ENCODE measurements at places on chromosomes 2 and 18.

DNA sequence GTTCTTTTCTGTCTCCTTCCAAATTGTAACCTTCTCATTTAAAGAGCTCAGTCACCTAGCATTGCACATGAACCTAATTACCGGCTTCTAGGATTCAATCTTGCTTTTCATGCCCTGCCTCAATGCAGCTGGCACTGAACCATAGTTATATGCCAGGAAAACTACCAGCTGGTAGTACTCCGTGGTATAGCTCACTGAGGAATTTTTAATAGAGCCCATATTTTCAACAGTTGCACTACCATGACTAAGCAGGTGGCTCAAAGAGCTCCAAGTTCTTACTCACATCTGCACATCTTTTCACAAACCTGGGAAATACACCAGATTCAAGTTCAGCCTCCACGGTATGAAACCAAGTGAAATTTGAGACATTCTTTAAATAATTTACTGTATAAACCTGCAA lies 363.5 kb downstream of the GRB14 start:
- no peak for DNase-seq

DNA sequence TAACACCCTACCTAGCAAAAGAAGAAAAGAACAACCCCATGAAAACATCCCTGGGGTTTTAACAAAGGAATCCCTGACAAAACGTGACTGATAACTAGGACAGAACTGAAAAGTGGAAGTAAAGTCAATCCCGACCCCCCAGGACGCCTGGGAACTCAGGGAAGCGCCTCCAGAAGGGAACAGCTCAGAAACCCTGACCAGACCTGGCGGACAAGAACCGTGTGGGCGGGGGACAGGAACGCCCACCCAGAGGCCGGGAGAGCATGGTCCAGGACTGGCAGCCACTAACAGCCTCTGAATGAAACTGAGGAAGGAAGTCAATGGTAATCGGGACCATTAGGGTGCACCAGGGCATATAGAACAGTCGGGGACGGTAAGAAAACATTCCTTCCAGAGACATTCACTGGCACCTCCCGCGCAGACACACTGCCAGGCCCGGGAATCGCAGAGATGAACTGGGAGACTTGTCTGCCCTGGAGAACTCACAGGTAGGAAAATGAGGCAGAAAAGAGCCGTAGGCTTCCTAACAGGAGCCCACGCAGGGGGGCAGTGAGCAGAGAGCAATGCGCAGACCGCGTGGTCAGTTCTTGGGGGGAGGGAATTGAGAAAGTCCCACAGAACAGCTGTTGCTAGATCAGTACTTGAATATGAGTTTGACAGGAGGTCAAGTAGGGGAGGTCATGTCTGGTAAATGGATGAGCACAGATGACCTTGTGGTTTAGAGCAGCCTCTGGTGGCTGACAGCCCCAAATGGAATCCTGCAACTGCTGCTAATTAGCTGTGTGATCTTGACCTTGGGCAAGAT lies 1.3 kb upstream of the TBC1D8 start:
- DNase-seq = peak; percentile 50

GRCh38 chr2:238640486-238640885 lies 207.4 kb upstream of the TWIST2 start:
- DNase-seq = no peak

- DNase-seq = no peak
Observed at GRCh38 chr2:171365778-171366177, 68.0 kb downstream of the METTL8 start.

- no peak for DNase-seq
Observed at GRCh38 chr2:196233805-196234475, 62.6 kb upstream of the STK17B start.

GRCh38 chr18:32802591-32803451 lies 30.0 kb upstream of the KLHL14 start:
- DNase-seq = no peak

- DNase-seq = no peak
Observed at GRCh38 chr2:224875153-224875552, 159.0 kb upstream of the CCDC195 start.

- DNase-seq = no peak
Observed at GRCh38 chr2:127957240-127957639, 70.6 kb downstream of the SAP130 start.

DNA sequence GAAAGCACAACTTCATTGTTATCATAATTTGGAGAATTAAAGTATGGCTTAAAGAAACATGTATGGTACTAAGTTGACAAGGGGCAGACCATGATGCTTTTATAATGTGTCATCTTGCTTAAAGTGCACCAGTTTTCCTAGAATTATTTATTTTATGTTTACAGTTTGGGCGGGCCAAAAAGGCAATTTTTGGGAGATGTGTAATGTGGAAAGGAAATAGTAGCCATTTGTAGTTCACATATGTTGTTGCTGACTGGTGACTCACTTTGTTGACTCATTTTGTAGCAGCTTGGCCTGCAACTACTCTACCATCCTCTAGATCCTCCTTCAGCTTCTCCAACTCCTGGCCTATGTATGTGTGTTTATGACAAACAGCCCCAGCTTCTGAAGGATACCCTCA lies 7.7 kb downstream of the ZSCAN30 start:
- DNase-seq = peak; percentile 78

DNA sequence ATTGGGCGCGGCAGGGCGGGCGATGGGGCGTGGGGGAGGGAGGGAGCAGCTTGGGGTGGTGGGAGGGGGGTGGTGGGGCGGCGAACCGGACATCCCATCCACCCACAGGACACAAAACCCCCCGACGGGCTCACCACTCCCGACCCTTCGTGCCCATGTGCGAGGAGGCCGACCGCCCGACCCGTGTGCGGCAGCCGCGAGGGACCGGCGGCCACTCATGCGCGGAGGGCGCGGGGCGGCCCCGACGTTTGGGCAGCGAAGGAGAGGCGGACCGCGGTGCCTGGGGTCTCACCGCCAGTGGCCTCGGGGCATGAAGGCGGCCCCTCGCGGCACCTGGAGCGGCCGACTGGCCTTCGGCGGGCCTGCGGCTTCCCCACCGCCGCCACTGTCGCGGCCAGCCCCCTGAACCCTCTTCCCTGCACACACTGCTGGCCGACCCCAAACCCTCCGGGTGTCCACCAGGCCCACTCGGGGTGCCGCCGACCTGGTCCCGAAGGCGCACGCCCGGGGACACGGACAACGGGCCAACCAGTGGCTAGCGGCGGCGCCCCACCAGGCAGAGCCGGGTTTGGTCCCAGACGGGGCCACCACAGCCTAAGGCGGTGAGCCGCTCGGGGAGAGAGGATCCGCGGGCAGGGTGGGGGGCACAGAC lies 94.6 kb upstream of the ANKRD30BL start:
- no peak for DNase-seq

GRCh38 chr2:145186303-145186702 lies 666.4 kb upstream of the ZEB2 start:
- no peak for DNase-seq
